ENCODE measurements at places on chromosomes 7 and 10. TPM values are rescaled to one million over a fixed set of nuclear protein-coding genes. Genes with fewer than 3 reads are reported as not detected.

DNA sequence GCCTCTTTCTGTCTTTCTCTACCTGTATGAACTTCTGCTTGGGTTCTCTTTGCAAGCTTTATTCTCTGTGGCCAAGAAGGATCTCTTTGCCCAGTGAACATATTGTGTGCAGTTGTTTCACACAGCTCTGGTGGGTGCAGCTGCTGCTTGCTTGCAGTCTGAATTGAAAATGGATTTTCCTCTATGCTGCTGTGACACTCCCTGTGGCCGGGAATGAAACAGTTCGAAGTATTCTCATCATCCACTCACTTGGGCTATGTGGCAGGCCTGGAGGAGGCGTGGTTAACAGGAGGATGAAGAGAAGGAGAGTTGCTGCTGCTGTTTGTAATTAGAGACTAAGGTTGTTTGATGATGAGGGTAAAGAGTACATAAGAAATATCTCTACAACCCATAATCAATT, 28.4 kb upstream of the ITGA8 start:
- no peak for DNase-seq

DNA sequence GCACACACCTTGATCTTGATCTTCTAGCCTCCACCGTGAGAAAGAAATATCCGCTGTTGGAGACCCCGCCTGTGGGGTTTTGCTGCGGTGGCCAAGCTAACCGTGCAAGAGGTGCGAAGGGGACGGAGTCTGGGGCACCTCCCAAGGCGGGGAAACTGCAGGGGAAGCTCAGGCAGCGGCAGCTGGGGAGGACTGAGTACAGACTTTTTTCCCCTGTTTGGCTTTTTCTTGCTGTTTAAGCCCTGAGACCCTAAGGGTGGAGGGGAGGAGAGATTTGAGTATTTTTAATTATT, 108.0 kb downstream of the DNAJB6 start:
- DNase-seq: no peak

DNA sequence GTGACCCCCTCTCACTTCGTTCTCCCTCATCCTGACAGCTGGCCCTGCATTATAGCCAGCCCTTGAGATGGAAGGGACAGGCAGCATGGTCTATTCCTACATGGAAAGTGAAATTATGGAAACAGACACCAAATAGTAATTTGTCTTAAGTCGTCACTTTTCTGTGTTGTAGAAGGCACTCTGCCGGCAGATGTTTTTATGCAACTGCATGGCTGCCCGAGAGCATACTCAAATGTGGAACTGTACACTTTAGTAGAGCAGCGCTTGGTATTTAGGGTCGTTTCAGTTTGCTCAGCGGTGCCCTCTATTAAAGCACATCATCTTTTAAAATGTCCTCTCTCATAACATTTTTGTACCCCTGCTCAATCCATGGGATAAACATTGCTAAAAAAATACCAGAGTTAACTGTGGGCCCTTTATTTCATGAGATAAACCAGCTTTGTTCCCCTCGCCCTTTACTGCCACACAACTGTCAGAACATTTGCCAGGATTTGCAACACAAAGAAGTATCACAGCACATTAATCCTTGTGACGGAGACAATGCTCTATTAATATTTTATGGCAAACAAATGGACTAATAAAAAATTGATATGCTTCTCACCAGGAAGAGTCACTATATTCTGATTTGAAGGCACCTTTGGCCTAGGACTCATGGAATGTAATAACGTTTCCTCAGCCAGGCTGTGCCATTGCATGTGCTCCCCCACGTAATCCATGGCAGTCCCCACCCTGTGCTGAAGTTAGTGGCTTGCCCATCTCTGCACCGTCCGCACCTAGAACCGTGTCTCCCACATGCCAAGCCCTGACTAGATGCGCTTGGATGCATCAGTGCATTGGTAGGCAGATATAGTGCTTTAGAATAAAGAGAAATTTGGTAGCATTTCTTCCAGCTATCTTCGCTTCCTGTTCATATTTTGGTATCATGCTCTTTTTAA, 221.3 kb downstream of the PAXIP1 start:
- DNase-seq: no peak

DNA sequence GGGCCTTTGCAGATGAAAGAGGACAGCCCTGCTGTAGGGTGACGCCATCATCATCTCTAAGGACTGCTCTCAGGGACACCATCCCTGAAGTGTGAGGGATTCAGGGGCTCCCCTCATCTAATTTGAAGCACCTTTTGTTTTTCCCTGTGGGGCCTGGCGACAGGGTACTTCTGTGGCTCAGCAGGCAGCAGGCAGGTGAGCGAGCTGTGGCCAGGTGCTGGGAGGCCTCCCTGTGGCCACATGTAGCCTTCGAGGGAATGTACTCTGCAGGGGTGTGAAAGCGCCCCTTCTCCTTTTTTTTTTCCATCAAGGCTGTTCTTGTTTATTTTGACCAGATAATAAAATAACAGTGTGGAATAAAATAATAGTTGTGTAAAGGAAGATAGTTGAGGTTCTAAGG, 118.2 kb upstream of the DPP6 start:
- no peak for DNase-seq

DNA sequence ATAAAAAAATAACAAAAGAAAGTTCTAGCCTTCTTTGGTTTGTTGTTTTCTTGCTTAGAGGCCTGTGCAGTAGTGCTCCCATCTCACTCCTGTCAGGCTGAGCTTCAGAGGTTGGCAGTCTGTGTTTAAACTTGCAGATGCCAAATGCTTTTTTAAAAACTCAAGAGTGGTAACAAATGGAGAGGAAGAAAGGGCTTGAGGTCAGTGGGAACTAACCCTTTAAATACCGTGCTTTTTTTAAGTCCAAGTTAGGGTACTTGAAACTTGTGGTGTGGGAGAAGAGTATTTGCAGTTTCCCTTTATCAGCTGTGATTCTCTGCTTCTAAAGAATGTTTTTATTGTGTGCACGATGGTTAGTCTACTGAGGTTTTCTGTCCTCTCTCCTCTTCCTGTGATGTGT, 29.4 kb downstream of the ZRANB1 start:
- DNase-seq: no peak

GRCh38 chr7:1100834-1101562, 13.1 kb downstream of the GPER1 start:
- no peak for DNase-seq

DNA sequence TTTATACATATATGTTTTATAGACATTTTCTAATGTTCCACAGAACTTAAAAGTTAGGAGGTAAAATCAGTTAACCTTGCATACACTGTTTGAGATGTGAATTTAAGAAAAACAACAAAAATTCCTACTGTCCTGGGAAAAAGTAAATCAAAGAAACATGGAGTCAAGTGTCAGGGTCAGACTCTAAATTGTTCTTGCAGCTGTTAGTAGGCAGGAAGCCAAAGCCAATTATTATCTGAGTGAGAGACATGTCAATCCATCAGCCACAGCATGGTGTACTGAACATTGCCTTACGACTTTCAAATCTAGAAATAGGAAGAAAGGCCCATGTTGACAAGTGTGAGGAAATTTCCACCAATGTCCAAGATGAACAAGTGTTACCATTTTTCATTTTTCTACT, 461.2 kb upstream of the MBL2 start:
- no peak for DNase-seq

DNA sequence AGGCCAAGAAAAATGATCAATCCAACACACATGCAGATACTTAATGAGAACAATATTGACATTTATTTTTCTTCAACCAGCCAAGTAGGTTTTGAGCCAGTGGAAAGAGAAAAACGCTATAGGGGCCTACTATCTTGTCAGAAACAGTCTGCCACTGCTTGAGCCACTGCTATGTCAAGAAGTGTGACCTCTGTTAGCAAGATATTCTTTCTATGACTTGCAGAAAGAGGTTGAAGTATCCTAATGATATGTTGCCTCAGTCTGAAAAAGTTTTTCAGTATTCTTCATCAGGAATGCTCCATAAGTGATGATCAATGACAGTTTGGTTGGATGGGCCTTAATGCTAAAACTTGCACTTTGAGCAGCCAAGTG, 328.4 kb upstream of the KCND2 start:
- DNase-seq: no peak

The BICC1 gene
- total RNA-seq: 118 TPM

The DLD gene
- 141 TPM for total RNA-seq

All from Caco-2 (cell line).